Right cardiac atrium (tissue), 5 donors: ENCODE measurements at places on chromosomes 7 and 10. TPM values are rescaled to one million over a fixed set of nuclear protein-coding genes. Genes with fewer than 3 reads are reported as not detected.

NPC1L1 gene
- total RNA-seq, result 0.08 TPM

- DNase-seq, result peak; percentile 42
Observed at GRCh38 chr7:44067064-44067951, 1.9 kb upstream of the PGAM2 start.

GRCh38 chr7:517774-518629 is 1.6 kb downstream of the PDGFA start:
- peak; percentile 95 for DNase-seq

DNA sequence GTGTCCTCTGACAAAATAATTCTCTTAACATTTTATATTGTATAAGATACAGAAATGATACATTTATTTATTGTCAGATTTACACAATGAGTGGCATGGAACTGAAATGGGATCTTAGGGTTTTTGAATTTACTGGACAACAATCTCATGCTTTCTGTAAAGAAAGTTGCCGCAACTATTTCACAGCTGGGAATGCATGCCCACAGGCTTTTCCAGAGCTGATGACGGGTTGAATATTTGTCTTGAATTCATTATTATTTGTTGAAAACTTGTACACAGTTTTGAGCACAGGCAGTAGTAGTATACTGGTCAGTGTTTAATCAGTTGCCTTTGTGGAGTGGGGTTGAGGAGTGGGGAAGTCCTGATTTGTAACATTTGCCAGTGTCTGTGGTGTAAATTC is 20.5 kb upstream of the MRC1 start:
- no peak for DNase-seq

DNA sequence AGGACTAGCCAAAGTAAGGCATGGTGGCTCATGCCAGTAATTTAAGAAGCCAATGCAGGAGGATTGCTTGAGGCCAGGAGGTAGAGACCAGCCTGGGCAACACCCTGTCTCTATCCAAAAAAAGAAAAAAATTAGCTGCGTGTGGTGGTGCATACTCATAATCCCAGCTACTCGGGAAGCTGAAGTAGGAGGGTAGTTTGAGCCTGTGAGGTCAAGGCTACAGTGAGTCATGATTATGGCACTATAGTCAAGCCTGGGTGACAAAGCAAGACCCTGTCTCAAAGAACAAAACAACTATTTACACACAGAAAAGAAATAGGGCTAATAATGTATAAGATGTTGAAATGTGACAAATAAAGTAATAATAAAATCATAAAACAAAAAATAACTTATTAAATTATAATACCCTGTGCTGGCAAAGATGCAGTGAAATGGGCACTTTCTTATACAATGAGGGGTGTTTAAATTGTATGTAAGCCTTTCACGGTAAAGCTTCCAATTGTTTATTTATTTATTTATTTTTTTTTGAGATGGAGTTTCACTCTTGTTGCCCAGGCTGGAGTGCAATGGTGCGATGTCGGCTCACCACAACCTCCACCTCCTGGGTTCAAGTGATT is 175.2 kb downstream of the TPST1 start:
- no peak for DNase-seq

DNA sequence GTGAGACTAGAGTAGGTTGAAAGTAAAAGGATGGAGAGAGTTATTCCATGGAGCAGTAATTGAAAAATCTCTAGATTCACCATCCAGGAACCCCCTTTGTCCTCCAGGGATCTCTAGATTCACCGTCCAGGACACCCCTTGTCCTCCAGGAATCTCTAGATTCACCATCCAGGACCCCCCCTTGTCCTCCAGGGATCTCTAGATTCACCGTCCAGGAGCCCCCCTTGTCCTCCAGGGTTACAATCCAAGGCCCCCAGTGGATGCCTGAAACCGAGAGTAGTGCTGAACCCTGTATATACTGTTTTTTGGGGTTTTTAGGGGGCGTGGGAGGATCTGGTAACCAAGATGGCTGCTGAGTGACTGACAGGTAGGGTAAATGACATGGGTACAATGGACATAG is 38.3 kb upstream of the PPP2R2D start:
- no peak for DNase-seq

GRCh38 chr7:125195156-125195555 is 265.5 kb upstream of the POT1 start:
- no peak for DNase-seq

DNA sequence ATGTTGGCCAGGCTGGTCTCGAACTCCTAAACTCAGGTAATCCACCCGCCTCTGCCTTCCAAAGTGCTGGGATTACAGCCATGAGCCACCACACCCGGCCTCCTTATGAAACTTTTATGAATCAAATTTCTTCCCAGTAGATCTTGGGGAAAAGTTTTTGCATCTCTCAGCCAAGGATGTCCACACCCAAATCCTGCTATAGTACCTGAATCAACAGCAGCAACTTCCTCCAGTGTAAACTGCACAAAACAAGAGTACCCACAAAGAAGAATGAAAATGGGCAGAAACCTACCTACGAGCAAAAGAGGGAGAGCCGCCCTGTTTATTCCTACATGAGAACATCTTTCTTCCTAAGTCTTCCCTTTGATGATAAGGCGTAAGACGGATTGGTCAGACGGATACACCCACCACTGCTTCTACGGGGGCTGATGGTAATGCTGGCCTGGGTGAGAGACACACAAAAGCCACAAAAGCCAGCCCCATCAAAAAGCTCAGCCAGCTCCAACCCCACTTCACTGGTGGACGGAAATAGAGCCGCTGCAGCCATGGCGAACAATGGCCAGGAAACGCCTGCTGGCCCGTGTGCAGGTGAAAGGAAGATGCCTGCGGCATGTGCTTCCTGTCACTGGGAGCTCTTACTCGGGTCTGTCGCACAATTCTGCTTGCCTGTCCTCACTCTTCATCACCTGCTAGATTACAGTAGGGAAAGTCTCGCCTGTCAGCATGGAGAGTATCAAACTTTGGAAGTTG is 10.4 kb downstream of the JCAD start:
- DNase-seq, result no peak

- no peak for DNase-seq
Observed at GRCh38 chr10:96846926-96847325, 14.8 kb downstream of the LCOR start.

GRCh38 chr10:49106451-49106850 is 8.9 kb downstream of the VSTM4 start:
- DNase-seq, result peak; percentile 64

ZNF282 gene
- 13.6 TPM for total RNA-seq

GRCh38 chr7:36019980-36020379 is 133.1 kb upstream of the EEPD1 start:
- no peak for DNase-seq

DNA sequence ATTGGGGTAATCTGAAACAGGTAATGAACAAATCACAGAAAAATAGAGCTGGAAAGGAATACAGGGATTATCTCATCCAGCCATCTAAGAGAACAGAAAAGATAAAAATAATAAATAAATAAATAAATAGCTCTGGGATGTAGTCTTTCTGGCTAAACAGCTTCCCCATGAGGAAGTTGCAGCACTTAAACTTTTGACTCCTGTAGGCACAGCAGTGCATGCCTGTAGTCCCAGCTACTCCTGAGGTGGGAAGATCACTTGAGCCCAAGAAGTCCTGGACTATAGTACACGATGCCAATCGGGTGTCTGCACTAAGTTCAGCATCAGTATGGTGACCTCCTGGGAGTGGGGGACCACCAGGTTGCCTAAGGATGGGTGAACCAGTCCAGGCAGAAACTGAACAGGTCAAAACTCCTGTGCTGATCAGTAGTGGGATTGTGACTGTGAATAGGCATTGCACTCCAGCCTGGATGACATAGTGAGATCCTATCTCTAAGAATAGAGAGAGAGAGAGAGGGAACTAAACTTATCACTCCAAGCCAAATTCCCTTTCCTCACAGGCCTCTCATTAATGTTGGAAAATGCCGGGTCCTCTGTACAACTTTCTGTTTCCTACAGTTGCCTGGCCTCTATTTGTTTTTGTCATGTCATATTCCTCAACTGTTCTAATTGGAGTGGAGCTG is 61.7 kb upstream of the CDK13 start:
- no peak for DNase-seq

DNA sequence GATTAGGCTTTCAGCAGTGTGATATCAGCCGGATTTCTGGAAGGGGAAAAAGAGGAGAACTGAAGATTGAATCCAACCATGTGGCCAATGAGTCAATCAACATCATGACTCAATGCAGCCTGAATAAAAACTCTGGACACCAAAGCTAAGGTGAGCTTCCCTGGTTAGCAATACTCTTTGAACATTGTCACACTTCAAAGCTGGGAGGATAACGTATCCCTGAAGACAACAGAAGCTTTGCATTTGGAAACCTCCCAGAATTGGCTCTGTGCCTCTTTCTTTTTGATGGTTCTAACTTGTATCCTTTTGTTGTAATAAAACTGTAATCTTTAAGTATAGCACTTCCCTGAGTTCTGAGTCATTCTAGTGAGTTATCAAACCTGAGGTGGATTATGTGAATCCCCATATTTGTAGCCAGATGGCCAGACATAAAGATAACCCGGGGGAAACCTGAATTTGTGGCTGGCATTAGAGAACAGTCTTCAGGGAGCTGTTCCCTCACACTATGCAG is 284.4 kb downstream of the IPMK start:
- DNase-seq, result no peak

DNA sequence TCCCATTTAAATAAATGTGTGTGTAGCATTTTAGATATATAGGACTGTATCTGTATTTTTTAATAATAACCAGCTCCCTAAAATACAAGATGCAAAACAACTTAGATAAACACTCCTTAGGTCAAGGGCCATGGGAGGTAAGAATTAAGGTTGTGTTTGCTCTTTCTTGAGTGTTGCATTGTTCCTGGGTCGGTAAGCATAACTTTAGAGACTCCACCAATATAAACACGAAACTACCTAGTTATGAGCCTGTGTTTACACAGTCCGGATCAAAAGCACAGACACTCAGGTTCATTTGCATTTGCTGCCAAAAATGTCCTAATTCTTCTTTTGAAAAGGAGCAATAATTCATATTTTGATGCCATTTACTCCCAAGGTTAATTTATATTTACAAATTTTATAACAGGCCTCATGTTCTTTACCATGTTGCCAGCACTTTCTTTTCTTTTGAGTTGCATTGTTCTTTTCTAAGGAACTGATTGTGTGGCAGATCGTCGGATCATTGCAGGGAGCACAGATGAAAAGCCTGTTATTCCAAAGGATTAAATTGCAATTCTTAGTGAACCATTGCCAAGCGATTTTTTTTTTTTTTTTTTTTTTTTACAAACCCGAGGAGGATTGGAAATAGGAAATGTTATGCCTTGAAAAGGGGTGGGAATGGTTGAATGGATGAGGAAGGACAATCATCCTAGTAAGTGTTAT is 45.8 kb upstream of the GLCCI1 start:
- no peak for DNase-seq

IFT22 gene
- 27.4 TPM for total RNA-seq

- no peak for DNase-seq
Observed at GRCh38 chr7:33040803-33041516, 21.6 kb downstream of the NT5C3A start.

GRCh38 chr10:20215547-20216152 is 399.4 kb downstream of the PLXDC2 start:
- no peak for DNase-seq

- DNase-seq, result peak; percentile 45
Observed at GRCh38 chr7:5143935-5144903, 45.8 kb upstream of the WIPI2 start.

DNA sequence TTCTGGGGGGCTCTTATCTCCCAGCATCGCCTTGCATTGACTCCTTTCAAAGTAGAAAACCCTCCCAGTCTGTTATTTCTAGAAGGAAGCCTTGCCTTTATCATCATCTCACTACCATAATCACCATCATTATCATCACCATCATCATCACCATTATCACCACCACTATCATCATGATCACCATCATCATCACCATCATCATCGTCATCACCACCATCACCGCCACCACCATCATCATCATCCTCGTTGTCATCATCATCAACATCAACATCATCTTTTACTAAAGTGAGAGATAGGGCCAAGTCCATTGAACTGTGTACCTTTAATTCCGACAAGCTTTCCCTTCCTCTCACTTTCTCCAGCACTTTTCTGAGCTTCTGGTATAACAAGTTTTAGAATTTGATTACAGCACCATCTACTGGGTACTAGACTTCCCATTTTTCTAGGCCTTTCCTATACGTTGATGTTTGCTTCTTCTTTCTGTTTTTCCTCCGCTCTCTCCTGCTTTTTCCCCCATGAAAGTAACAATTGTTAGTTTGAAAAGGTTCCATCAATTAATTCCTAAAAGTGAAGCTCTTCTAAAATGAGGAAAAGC is 226.4 kb downstream of the BUB3 start:
- DNase-seq, result no peak

DNA sequence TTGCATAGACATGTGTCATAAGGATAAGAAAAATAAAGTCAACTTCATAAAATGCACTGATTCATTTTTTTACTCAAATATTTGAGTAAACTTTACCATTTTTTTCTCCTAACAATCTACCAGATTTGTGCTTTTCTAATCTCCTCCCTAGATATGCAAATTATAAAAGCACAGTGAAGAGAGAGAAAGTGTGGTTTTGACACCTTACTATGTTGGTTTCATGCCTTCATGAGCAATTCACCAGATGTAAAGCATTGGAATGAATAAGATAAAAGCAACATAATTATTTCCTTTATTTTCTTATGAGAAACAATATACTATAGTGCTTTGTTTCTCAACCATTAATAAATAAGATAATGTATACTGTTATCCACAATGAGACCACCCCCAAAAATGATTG is 432.5 kb upstream of the PCDH15 start:
- no peak for DNase-seq

ARHGAP22 gene
- 6.5 TPM for total RNA-seq

GRCh38 chr10:129888784-129889616 is 75.1 kb downstream of the EBF3 start:
- peak; percentile 79 for DNase-seq

GRCh38 chr7:1053002-1053411 is 8.7 kb downstream of the GPR146 start:
- peak; percentile 82 for DNase-seq

GRCh38 chr10:60008816-60009215 is 102.5 kb upstream of the CCDC6 start:
- no peak for DNase-seq

AGAP5 gene
- total RNA-seq, result 3.9 TPM

DNA sequence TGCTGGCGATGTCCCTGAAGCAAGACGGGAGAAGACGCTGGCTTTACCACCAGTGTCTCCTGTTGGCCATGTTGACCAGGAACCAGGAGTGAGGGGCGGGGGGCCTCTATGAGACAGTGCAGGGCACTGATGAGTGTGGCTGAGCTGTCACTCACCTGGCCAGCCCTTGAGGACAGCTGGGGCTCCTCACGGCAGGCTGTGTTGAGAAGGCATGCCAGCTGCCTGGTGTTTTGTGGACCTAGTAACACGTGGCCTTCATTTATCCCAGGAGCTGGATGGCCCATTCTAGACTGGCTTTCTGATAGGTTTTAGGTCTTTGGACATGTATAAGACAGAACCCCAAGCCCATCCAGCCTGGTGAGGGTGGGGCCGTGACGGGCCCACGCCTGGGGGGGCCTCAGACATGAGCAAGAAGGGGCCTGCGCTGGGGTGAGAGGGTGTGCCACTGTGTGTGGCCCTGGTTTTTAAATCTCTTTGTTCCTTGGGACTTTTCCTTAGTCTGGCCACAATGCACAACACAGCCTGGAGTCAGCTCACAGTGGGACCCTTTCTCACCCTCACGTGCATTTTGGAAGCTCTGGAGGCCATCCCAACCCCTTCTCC is 10.5 kb downstream of the RHBDD2 start:
- DNase-seq, result no peak
